ENCODE measurements at places on chromosomes 1 and 21.

DNA sequence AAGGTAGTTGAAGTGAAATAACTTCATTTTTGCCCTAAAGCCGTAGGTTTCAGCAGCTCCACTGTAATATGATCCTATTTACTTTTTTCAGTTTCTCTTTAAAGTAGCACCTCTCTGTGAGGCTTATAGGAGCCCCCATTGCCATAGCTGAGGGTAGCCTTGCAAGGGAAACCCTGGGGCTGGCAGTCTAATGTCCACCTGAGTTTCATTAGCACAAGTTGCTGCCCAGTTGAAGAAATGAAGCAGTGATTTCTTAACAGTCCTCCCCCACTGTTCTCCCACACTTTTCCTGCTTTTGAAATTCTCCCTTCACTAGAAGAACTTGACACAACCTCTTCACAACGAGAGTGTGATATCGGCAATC is 1.5 kb downstream of the HMCN1 start:
- DNase-seq: no peak

DNA sequence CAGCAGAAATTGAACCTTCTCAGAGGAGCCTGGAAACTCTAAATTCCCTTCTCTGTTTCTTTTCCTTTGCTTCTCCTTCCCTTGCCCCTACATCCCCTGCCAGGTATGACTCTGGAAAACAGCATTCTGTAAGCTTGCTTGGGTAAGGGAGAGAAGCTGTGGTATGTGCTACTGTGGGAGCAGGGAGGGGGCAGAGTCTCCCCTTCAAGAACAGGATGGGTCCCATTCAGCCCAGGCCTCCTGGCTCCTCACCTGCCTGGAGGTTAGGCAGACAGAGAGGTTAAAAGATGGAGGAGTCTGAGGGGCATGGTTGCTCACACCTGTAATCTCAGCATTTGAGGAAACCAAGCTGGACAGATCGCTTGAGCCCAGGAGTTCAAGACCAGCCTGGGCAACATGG is 40.6 kb upstream of the UBE2U start:
- no peak for DNase-seq

- no peak for DNase-seq
These were observed 272.6 kb downstream of the MATN1 start for GRCh38 chr1:30450818-30451233.

GRCh38 chr1:36268981-36269380 is 37.2 kb upstream of the SH3D21 start:
- no peak for DNase-seq

Measured in activated effector memory CD4-positive, alpha-beta T cell treated with Interleukin-2 at 50 U/mL for 16 hours (primary cell).